ENCODE measurements at places on chromosomes 2 and 18.

DNA sequence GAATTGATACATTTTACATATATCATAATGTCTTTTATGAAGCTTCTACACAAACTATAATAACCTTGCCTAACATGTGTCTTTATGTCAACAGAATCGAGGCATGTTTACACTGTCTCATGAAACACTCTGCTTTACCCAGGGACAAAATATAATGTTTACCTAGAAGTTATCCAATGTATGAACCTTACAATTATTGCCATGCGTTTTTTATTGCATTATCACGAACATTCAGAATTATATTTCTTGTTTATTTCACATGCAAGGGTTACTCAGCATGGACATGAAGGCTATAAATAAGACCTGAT is 19.8 kb downstream of the LONRF2 start:
- no peak for DNase-seq

- DNase-seq = no peak
Measured at GRCh38 chr2:126719191-126719832, 63.4 kb downstream of the GYPC start.

GRCh38 chr2:94874277-94874997 is 3.2 kb downstream of the TEKT4 start:
- DNase-seq = peak; percentile 84

DNA sequence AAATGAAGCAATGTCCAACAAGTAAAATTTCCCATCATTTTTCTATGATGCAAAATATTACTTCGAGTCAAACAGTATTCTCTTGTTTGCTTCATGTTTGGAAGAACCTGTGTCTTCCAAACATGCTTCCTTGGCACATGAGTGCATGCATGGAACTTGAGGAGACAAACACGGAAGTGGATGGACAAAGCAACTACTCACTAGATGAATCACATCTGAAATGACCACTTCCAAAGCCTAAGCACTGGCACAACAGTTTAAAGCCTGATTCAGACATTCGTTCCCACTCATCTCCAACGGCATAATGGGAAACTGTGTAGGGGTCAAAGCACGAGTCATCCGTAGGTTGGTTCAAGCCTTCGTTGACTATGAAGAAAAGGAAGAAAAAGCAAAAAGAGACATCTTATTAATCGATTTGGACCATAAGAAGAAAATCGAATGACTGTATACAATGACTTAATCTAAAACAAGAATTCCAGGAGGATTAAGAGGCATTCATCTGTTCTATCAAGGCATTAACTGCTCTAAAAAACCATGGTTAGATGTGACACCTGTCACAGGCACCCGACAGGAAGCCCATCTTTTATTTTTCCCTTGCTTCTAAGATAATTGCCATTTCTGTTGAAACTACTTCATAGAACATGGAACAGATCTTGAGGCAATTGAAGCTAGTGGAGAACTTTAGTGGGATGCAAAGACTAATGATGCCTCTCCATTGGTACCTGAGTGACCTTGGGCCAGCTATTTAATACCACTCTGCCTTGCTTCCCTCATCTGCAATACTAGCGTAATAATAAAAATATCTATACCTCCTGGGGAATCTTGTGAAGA is 56.0 kb downstream of the ATIC start:
- DNase-seq = peak; percentile 36

- DNase-seq = no peak
Measured at GRCh38 chr18:31077878-31078277, 24.3 kb downstream of the DSC2 start.

GRCh38 chr2:60292242-60292641 is 261.2 kb downstream of the BCL11A start:
- no peak for DNase-seq

DNA sequence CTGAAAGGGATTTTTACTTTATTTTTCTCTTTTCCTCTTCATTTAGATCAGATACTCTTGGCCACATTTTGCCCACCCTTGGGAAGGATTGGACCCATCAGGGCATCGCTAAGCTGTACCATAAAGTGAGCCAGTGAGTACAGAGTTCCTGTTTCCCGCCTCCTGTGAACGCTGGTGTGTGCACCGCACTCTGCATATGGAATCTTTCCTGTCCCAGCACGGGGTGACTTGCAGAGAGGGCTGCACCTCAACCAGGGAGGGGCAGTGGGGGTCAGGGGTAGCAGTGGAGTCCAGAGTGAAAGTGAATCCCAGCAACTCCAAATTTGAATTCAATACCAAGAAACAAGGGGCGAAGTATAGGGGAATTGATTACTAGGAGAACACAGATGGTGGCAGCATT is 58.6 kb downstream of the LPIN1 start:
- DNase-seq = no peak

- DNase-seq = no peak
Measured at GRCh38 chr2:143802871-143803650, 673.8 kb downstream of the ARHGAP15 start.

- no peak for DNase-seq
Measured at GRCh38 chr2:69774984-69775982, 33.3 kb downstream of the ANXA4 start.

GRCh38 chr18:45119876-45120275 is 439.2 kb downstream of the SETBP1 start:
- DNase-seq = no peak

GRCh38 chr2:139790807-139791752 is 1010.9 kb upstream of the NXPH2 start:
- no peak for DNase-seq

GRCh38 chr2:132703396-132703795 is 33.4 kb upstream of the LYPD1 start:
- peak; percentile 12 for DNase-seq

- no peak for DNase-seq
Measured at GRCh38 chr2:174495365-174496012, 8.7 kb upstream of the GPR155 start.

- no peak for DNase-seq
Measured at GRCh38 chr2:234980451-234981187, 28.8 kb downstream of the SH3BP4 start.

- DNase-seq = no peak
Measured at GRCh38 chr18:22505141-22505591, 87.5 kb upstream of the CTAGE1 start.

DNA sequence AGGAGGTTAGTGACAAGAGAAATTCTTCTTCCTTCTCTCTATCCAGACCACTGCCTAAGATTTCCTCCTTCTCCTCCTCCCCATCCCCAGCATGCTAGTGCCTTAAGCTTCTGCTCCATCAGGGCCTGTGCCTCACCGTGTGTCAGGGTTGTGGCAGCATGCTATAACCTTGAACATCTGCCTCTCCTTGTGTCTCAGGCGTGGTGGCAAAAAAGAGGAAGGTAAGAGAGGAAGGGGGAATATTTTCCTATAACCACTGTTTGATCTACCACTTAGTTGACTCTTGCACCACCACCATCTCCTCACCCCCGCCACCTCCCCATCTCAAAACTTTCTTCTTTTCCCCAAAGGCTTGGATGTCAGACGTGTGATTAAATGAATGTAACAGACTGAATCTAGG is 38.3 kb upstream of the PEX13 start:
- no peak for DNase-seq

DNA sequence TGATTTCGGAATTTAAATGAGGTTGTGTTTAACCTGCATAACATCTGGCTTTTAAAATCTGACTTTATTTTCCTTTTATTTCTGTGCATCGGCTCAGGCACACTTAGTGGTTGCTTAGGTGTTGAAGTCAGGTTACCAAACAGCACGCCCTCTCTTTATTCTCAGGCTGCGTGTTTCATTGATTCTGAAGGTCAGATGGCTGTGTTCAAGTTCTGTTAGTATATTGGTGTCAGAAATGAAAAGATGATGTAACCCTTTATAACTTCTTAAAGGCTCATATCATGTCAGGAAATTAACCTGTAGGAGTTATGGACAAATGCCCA is 246.5 kb downstream of the LDLRAD4 start:
- no peak for DNase-seq

- DNase-seq = no peak
Measured at GRCh38 chr2:159450180-159450579, 163.7 kb upstream of the WDSUB1 start.

DNA sequence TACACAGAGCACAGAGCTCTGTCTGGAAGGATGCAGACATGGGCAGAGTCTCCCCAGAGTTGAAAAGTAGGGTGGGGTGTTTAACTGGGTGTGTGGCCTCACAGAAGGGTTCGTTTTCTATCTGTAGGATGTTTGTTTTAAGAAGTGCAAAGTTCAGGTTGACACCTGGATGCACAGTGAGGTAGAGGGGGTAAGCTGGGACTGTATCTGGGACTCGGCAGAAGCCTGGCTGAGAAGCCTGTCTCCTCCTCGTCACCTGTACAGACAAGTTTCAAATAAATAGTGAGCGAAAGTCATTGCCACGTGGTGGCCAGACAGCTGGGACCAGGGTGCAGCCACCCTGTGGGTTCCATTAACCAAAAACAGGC is 145.9 kb downstream of the KLHL29 start:
- no peak for DNase-seq

DNA sequence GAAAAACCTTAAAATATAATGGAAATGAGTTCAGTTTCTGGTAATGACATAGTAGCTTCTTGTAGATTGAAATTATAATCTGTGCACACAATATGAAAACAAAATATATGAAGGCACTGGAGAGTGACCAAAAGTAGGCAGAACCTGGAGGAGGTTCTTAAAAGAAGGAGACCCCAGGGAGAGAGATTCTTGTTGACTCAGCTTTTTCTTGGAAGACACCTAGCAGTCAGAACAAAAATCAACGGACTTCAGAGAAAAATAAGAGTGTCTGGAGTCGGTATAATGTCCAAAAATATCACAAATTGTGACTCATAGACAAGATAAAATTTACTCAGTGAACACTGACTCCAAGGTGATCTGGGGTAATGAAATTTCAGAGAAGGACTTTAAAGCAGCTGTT is 286.5 kb downstream of the CCDC178 start:
- no peak for DNase-seq

GRCh38 chr2:178066890-178067669 is 5.5 kb downstream of the PDE11A start:
- no peak for DNase-seq

- no peak for DNase-seq
Measured at GRCh38 chr2:231361701-231362554, 33.6 kb upstream of the B3GNT7 start.

DNA sequence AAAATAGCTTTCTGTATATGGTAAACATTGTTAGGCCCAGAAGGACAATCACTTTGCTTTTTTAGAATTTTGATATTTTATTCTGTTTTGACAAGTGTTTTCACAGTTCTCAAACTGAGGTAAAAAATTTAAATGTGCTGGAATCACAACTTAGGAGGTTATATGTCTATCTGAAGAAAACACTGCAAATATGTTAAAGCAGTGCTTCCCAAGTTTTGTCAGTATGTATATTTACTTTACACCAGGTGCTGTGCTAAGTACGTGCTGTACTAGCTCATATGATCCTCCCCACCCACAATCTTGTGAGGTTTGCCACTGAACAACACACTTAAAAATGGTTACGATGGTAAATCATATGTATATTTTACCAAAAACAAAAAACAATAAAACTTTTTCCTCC is 124.2 kb downstream of the CABYR start:
- no peak for DNase-seq

GRCh38 chr2:203819434-203820133 is 48.0 kb upstream of the CTLA4 start:
- no peak for DNase-seq

DNA sequence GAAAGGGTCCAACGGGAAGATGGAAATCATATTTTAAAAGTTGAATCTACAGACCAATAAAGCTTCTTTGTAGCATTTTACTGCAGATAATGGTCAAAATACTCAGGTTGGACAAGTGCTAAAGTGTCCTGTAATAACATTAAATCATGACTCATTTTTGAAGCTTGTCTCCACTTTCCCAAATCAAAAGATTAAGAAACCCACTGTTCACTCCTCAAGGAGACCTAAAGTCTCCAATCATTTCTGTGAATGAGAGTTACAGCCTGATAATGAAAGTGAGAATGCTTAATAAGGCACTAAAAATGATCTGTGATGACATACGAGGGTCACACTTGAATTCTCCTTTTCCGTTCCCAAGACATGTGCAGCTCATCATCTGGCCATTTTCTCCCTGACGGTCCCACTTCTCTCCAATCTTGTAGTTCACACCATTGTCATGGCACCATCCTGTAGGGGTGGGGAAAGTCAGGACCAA is 53.4 kb downstream of the ATIC start:
- no peak for DNase-seq

GRCh38 chr2:216985658-216986141 is 125.8 kb upstream of the TNP1 start:
- no peak for DNase-seq

- DNase-seq = no peak
Measured at GRCh38 chr2:228164718-228165117, 16.8 kb downstream of the SPHKAP start.

GRCh38 chr18:34880882-34881834 is 160.1 kb upstream of the MAPRE2 start:
- no peak for DNase-seq

GRCh38 chr2:149799013-149799705 is 211.6 kb upstream of the MMADHC start:
- no peak for DNase-seq

GRCh38 chr2:42575458-42576064 is 7.1 kb downstream of the MTA3 start:
- no peak for DNase-seq

DNA sequence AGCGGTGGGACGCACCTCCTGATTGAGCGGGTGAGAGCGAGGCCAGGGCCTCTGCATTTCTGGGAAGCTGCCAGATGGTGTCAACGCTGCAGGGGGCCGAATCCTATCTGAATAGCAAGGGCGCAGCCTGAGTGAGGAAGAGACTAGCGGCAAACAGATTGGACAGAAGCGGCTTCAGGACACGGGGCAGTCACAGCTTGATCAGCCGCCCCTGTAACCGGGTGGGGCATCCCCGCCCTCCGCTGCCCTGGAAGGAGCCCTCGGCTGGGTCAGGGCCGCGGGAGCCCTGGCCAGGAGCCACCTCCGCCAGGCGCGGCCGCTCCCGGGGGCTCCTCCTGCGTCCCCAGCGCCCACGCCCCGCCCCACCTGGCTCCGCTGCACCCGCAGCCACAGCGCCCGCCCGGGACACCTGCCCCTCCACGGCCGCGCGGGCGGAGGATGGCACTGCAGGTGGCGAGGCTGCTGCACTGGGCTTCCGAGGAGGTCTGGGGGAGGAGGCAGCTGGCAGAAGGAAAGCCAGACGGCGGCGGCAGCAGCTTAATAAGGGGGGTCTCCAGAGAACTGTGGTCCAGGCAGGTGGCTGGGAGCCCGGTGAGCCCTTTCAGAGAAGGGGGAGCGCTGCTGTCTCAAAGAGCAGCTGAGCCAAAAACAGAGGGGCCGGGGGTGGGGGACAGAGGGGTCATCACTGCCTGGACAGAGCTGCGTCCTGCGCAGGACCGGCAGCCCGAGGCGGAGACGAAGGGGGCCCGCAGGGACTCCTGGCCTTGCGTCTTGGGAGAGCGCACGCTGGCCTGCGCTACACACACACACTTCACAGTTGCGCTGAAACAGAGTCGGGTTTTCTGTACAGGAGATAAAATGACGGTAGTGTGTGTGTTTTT is 18.8 kb upstream of the SOX11 start:
- no peak for DNase-seq

- no peak for DNase-seq
Measured at GRCh38 chr18:21991081-21991534, 178.3 kb upstream of the GATA6 start.

DNA sequence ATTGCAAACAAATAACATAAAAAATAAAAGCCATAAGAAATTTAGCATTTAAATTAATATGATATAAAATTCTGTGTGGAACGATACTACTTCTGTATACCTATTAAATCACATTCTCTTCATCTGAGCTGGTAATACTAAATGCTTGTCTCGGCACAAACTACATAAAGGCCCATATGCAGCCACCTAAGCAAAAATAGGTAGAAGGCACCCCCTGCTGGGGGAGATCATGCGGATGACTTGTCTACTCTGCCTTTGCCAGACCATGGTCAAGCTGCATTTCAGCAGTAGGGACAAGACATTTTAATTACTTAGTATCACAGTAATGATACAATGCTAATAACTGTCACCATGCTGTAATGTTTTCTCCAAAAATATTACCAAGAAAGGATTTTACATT is 108.0 kb downstream of the CDH19 start:
- DNase-seq = no peak
